ENCODE measurements at places on chromosomes 4 and X. TPM values are rescaled to one million over a fixed set of nuclear protein-coding genes. Genes with fewer than 3 reads are reported as not detected.

The ZAR1 gene
- not detected for total RNA-seq

The SH3BGRL gene
- 42.4 TPM for total RNA-seq

The CDKL2 gene
- 1.8 TPM for total RNA-seq

The BTC gene
- 0.61 TPM for total RNA-seq

The CT55 gene
- total RNA-seq: not detected

The ARMCX4 gene
- total RNA-seq: not detected

The TLR2 gene
- 0.23 TPM for total RNA-seq

The NMU gene
- 0.84 TPM for total RNA-seq

The PRAF2 gene
- 4.4 TPM for total RNA-seq

The MAGEA10 gene
- not detected for total RNA-seq

The GAGE12E gene
- total RNA-seq: not detected

The ZNF157 gene
- not detected for total RNA-seq

The PCDH7 gene
- 38.1 TPM for total RNA-seq

The NWD2 gene
- not detected for total RNA-seq

The NXF2 gene
- not detected for total RNA-seq

The MUC7 gene
- total RNA-seq: not detected

The GIMD1 gene
- not detected for total RNA-seq

The NKX3-2 gene
- total RNA-seq: 1.0 TPM

The NLGN4X gene
- total RNA-seq: 36.6 TPM

The APOOL gene
- total RNA-seq: 16.1 TPM

The MAGEA2 gene
- total RNA-seq: not detected

The FAM47A gene
- not detected for total RNA-seq

The MAGEA2B gene
- total RNA-seq: not detected

All from Caki2 (cell line).